Activated gamma-delta T cell (primary cell): ENCODE measurements at places on chromosomes 7 and 10.

DNA sequence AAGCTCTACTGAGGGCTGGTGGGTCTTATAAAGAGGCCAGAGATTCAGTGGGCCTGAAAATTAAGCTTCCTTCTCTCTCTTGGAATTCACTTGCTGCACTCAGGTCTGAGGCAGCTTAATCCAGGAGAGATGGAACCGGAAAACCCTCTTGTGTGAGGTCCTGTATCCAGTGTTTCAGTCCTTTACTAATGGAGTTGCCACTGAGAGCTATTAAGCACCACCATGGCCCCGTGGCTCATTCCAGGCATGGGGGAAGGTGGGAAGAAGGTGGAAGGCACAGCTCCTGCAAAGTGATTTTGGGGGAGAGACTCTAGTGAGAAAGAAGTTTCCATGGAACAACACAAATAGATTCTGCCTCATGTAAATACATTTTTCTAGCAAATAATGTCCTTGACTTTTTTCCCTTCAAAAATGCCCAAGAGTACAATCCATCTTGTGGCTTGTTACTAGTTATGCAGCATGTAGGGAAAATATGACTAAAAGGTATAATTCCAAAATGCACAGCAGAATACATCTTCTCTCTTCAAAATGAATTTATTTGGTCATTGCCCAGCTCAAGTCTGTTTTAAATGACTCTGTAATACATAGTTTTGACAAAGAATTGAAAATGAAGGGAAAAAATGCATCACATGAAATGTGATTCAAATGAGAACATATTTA lies 46.7 kb upstream of the FOXI2 start:
- no peak for DNase-seq

- no peak for DNase-seq
Measured at GRCh38 chr7:95871075-95871848, 98.9 kb downstream of the DYNC1I1 start.

GRCh38 chr10:133310399-133310755 lies 1.7 kb downstream of the ZNF511 start:
- DNase-seq: no peak

DNA sequence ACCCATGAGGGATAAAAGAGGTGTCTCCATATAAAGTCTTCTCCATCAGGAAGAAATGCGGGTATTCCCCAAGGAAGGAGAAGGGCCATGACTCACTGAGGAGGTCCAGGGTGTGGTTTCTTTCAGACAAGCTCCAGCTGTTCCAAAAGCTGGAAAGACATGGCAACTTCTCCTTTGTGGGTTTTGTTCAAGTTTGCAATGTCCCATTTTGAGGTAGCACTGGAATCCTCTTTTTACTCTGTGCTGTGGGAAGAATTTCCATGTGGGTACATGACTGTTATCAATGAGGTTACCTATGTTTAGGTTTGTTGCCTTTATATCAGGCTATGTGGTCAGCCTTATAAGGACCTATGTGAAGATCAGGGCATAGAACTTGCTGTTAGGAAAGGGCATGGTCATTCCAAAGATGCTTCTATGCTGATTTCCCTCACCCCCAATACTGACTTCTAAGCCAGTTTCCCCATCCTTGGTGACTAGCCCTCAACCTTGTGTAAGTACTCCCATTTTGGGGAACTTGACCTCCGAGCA lies 697.5 kb downstream of the INHBA start:
- no peak for DNase-seq

GRCh38 chr7:19747740-19748339 lies 25.6 kb downstream of the TMEM196 start:
- no peak for DNase-seq

DNA sequence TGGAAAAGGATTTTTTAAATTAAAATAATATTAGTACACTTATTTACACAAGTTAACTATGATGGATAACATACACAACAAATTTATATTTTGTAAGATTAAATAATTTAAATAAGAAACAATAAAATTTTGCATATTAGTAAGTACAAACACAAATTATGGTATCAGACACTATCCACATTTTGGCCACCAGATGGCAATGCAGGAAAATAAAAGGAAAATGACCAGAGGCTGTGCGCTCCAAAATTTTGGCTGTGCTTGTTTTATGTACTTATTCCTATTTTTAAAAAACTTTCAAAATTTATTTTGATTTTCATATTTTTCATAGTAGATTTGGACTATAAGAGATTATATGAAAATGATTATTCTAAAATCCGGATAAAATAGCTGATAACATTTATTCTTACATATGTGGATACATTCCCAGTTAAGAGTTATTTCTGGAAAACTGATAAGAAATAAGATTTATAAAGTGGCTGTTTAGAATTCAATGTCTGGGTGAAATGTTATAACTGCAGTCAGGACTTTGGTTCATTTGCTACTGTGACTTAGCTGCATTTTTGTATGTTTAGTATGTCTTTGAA lies 274.7 kb upstream of the HGF start:
- DNase-seq: no peak
